ENCODE measurements at places on chromosomes 13 and 19. TPM values are rescaled to one million over a fixed set of nuclear protein-coding genes. Genes with fewer than 3 reads are reported as not detected.

DNA sequence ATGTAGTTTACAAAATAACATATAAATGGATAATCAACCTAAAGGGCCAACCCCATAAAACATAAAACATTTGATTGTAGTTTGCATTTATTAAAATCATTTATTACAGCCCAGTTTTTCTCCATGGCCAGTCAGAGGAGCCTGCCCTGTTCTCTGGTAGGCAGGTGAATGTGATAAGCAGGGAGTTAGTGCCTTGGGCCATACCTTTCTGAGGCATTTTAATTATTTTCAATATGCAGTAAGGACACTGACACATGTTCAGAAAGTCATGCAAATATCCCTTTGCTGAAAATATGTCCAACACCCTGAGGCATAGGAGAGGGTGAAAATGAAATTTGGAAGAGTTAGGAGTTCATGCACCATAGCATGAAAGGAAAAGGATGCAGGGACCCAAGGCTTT is 242.6 kb upstream of the EDNRB start:
- no peak for DNase-seq

DNA sequence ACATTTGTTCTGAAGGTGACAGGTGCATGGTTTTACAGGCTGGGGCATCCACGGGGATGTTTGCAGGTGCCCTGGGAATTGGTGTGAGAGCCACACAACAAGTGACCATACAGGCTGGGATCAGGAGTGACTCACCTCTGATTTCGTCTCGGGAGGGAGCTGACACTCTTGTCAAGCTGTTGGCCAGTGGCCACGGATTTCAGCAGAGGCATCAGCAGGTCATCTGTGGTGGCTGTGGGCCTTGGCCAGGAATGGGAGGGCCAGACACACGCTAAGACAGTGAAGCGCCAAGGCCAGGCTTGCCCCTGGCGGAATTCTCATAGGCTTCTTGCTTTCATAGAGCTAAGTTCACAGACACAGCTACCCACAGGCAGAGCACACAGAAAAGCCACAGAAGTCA is 108.6 kb downstream of the HSPH1 start:
- no peak for DNase-seq

TUBA3C gene
- total RNA-seq: not detected

DNA sequence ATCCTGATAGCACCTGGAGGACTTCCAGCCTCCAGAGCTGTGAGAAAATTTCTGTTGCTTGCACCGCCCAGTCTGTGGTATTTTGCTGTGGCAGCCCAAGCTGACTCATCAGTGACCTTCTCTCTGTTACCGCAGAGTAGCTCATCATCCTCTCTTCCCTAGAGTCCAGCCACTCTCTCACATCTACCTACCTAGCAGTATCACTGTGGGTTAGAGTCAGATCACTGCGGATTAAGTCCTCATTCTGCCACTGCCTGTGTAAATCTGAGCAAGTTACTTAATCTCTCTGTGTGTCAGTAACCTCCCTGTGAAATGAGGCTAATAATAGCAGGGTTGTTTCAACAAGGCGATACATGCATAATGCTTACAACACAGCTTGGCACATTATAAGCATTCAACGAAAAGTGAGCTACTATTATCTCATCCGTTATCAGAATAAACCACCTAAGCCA is 40.3 kb upstream of the USPL1 start:
- peak; percentile 87 for DNase-seq

- no peak for DNase-seq
Measured at GRCh38 chr13:45833663-45834375, 17.7 kb downstream of the SIAH3 start.

CLEC4G gene
- not detected for total RNA-seq

- peak; percentile 95 for DNase-seq
Measured at GRCh38 chr19:23758187-23759074, at the start of gene ZNF681. ZNF681 (minus strand) TSS chr19:23758891; CDS start chr19:23758749, 142 bp downstream.

DNA sequence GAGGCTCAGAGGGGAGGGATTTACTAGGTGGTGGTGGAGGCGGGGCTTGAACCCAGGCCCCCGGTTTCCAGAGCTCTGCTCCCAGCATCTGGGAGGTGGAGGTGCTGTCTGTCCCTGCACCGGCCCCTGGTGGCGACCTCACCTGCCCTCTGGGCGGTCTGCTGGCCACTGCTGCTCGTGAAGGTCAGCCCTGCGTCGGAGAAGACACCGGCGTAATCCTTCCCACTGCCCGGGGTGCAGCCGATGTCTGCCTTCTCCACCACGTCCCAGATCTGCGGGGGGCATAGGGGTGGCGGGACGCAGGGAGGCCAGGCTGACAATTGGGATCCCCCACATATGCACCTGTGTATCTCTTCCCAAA is 12.8 kb downstream of the C3 start:
- no peak for DNase-seq

GRCh38 chr13:30924721-30925120 is 7.7 kb upstream of the TEX26 start:
- no peak for DNase-seq
